ENCODE measurements at places on chromosomes 3 and 15.
A peak's percentile ranks its signal among the peaks of the same experiment; 100 is the strongest.

DNA sequence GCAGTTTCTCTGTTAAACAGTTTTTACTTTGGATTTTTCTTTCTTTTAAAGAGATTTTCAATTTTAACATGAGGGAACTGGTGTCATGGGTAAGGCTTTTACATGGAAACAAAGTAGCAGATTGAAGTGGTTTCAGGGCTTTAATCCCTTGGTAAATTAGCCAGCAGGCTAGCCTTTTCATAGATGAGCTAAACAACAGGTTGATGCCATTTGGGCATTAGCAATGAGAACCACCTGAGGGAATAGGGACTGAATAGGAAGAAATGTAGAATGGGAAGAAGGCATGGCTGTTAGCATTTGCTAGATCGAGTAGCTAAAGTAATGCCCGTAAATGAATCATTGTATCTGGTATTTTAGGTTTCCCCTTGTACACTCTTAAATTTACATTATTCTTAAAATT lies 165.5 kb upstream of the MLF1 start:
- DNase-seq: no peak

- DNase-seq: no peak
Measured at GRCh38 chr3:151383956-151384355, 597 bp downstream of the P2RY12 start.

GRCh38 chr15:90610190-90610589 lies 80.5 kb downstream of the CRTC3 start:
- DNase-seq: no peak

- DNase-seq: no peak
Measured at GRCh38 chr3:146889626-146890025, 284.5 kb upstream of the PLSCR5 start.

DNA sequence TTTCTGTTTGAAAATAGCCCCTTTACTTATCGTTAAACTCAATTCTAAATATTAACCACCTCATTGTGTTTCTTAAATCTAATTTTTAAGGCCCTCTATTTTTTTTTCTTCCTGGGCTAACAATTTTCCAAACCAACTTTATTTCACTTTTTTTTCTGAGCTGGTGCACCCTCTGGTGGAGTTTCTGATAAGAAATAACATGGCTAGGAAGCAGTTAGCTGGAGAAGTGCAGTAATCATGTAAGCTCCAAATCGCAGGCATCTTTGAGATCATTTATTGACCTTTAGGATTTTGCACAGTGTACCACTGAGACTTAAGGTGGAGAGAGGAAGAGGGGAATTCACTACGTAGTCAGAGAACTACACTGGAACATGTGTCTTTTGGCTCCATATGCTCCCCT lies 6.4 kb downstream of the TMEM207 start:
- no peak for DNase-seq

- DNase-seq: no peak
Measured at GRCh38 chr15:57189466-57189865, 186.8 kb upstream of the CGNL1 start.

- DNase-seq: no peak
Measured at GRCh38 chr3:78140866-78141265, 1101.0 kb downstream of the ROBO2 start.

GRCh38 chr15:26790118-26790517 lies 17.3 kb upstream of the GABRB3 start:
- DNase-seq: no peak

DNA sequence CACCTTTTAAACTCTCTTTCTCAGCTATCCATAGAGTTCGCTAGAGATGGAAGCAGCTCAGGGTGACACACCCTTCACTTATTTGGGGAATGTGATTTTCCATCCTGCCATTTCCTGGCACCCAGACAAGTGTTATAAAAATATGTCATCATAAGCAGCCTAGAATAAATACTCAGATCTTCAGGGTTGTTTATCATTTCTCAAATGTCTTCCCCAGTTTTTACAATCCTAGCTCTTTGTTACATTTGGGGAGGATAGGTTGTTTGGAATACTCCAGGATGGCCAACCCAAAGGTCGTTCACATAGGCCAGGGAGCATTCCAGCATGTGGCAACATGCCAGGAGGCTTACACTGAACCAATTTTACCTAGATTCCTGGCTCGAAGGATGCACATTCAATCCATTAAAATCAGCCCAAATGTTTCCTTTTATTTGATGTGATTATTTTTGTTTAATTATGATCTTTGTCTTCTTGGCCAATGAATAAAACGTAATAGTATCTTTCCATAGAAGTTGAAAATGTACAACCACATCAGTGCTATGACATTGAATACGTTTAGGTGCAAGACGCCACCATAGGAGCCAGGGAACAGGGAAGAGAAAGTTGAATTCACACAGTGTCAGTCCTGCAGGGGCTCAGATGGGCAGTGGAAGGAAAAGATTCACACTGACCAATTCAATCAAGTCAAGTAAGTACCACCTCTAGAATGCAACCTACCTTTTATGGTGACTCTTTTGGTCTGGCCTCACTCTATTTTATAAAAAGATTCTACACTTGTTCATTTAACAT lies 537.7 kb upstream of the MDFIC2 start:
- no peak for DNase-seq

DNA sequence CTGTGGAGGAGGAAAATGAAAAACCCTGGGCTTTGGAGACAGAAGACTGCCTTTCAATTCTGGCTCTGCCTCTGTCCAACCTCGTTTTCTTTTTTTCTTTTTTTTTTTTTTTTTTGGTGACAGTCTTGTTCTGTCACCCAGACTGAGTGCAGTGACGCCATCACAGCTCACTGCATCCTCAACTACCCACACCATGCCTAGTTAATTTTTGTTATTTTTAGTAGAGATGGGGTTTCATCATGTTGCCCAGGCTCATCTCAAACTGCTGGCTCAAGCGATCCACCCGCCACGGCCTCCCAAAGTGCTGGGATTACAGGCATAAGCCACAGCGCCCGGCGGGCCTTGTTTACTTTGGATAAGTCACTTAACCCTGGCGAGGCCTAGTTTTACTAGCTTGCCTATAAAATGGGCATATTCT lies 66.3 kb upstream of the SLC25A26 start:
- DNase-seq: no peak

- no peak for DNase-seq
Measured at GRCh38 chr3:173395073-173395411, 2.5 kb upstream of the NLGN1 start.

- no peak for DNase-seq
Measured at GRCh38 chr15:50113187-50113505, 5.9 kb downstream of the ATP8B4 start.

GRCh38 chr3:71378509-71378908 lies 205.0 kb downstream of the FOXP1 start:
- DNase-seq: no peak

DNA sequence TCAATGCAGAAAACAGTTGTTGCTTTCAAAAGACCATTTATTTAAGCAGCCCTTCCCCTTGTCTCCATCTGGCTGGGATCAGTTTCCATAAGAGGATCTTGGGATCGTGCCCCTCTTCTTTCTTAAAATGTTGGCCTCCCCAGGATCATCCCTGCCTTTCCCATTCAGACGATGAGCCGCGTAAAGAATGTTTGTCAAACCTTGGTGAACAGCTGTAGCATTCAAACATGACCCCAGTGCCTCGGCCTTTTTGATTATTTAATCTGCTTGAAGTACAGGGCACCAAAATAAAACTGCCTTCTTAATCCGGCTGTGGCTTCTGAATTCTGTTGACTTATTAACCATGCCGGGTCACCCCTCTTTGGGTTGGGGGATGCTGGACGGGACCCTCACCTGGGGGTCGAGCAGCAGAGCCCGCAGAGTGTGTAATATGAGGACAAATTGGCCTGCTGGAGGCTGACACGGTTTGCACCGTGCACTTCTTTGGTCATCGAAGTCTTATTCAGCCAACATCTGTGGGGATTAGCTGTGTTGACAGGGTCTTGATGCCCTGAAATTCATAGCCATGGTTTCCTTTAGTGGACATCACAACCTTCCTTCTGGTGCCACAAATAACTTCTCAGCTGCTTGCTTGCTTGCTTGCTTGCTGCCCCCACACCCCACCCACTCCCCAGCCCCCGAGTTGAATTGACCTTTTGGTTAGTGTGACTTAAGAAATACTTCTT lies at the start of gene LRTM1:
Gene LRTM1, minus strand, starts transcription at position 14 of the 725 bp plus-strand sequence. CDS start 148 bp downstream, outside the sequence.
- DNase-seq: no peak

DNA sequence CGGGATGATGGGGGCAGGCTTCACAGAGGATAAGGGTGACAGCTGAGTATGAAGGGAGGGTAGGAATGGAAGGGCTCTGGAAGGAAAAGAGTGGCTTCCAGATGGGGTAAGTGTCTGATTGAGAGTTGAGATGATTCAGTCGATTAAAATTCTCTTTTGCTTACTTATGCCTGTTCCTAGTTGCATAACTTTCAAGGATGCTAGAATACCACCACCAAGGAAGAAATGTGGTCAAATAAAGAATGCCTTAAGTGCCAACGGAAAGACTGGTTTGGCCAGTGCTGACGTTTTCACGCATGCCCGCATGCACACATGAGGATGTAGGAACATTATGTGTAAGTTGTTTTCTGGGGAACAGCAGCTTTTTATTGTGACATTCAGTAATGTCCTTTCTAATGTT lies 263.4 kb upstream of the WNT5A start:
- no peak for DNase-seq

- no peak for DNase-seq
Measured at GRCh38 chr3:86175051-86175536, 815.9 kb downstream of the VGLL3 start.

- DNase-seq: peak; percentile 58
Measured at GRCh38 chr15:38555686-38556334, 8.8 kb downstream of the RASGRP1 start.

DNA sequence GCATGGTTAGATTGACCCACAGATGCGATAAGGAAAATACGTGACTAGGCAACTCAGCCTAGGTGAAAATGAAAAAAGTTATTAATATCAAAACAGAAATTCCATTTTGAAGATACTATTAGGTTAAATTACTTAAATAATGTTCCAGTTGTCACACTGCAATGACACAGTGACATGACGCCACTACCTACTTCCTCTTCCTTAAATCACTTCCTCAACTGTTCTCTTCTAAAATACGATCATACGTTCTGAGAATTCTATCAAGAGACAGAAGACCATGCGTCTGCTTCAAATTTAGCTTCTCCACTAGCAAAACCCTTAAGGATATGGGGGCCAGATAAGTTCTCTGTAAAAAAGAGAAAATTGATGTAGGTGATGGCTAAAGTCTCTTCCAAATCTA lies 18.2 kb downstream of the CMTM6 start:
- no peak for DNase-seq

DNA sequence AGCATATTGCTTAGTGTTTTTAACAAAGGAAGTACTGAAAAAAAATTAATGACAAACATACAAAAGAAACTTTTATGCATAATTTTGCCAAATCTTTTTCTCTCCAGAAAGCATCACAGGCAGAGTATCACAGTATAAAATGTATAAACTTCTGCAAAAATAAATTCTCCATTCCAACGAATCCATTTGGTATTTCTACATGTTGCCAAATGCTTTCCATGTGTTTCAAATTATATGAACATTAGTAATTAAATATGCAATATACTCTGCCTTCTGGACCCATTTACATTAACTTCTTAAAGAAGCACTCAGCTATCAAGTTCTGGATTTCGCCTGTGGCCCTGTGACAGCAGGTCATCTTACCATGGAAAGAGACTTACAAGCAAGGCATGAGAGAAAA lies 189.1 kb upstream of the ALCAM start:
- DNase-seq: no peak

- no peak for DNase-seq
Measured at GRCh38 chr3:191987831-191988350, 526.9 kb downstream of the PYDC2 start.

DNA sequence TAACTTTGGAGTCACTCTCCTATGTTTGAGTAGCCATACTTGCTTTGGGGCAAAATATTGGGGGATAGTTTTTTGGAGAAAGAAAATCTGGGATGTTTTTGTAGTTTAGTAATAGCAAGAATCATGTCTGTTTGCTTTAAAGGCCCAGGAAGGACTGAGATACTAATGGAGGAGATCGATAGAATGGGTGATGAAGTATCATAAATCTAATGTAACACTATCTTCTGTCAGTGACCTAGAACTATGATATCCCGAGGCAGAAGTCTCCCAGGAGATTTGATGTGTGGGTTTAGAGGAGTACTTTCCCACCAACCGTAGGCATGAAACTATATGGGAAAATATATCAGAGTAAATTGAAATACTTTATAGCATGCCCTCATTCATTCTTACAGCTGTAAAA lies 21.0 kb upstream of the NFKBIZ start:
- DNase-seq: no peak

DNA sequence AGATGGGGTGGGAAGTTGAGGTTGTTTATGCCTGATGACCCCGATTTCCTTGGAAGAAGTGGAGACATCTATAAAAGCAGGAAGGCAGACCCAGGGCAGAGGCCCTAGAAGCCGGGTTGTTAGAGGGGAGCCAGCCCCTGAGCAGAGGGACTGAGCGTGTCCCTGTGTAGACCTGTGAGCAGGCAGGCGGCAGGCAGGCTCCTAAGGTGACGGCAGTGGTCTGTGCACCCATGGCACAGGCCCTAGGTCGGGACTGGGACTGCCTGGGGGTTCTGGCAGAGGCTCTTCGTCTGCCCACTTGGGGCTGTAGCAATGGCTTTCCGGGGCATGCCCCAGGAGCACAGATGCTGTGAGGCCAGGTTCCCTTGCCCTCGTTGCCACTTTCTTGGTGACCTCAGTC lies 9.9 kb downstream of the SEMA4B start:
- no peak for DNase-seq

- no peak for DNase-seq
Measured at GRCh38 chr15:82894971-82895520, 57.5 kb downstream of the HOMER2 start.

DNA sequence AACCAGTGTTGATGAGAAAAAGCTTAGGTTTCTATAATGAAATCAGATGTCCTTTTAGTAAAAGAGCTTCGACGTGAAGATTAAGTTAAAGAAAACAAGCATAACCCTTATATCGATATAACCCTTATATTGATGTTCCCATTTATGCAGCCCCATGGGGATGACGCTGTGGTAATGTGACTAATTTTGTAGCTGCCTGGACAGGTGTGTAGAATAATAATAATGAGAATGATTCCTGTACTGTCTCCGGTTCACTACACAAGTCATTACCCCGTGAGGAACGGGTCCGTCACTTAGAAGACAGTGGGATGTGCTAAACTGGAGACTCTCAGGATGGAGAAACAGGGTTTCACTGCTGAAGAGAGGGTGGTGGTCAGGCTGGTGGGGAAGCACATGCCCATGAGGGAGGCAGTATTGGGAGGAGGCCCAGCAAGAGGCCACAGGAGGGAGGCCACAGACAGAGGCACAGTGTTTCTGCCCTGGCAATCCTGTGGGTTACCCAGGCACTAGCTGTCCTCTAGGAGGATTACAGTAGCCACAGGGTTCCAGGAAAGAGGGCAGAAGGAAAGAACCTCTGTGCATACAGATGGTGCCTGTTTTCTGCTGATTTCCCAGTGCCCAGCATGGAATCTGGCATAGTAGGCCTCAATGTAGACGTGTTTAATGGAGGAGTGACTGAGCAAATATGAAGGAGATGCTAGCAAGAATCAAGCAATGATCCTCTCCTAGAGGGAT lies 191.1 kb upstream of the TSC22D2 start:
- DNase-seq: no peak

GRCh38 chr3:46119253-46119652 lies 88.9 kb downstream of the CCR1 start:
- DNase-seq: no peak

GRCh38 chr3:23874359-23875112 lies 42.3 kb downstream of the NKIRAS1 start:
- DNase-seq: no peak

GRCh38 chr3:191492601-191493000 lies 31.6 kb downstream of the PYDC2 start:
- DNase-seq: no peak

- DNase-seq: peak; percentile 72
Measured at GRCh38 chr15:101137312-101137940, 114.4 kb downstream of the CHSY1 start.

- no peak for DNase-seq
Measured at GRCh38 chr3:65240366-65240765, 552.6 kb upstream of the ADAMTS9 start.
